ENCODE measurements at places on chromosomes 7 and 10. TPM values are rescaled to one million over a fixed set of nuclear protein-coding genes. Genes with fewer than 3 reads are reported as not detected.

TMEM139 gene
- total RNA-seq = 48.0 TPM

ODAD2 gene
- total RNA-seq = not detected

MPP7 gene
- 21.8 TPM for total RNA-seq

NPC1L1 gene
- not detected for total RNA-seq

SPDYE6 gene
- total RNA-seq = not detected

CYP2C18 gene
- 17.2 TPM for total RNA-seq

LEP gene
- total RNA-seq = not detected

TRIM50 gene
- not detected for total RNA-seq

PDGFA gene
- total RNA-seq = 120 TPM

HBP1 gene
- total RNA-seq = 89.6 TPM

IL2RA gene
- not detected for total RNA-seq

ASZ1 gene
- not detected for total RNA-seq

AS3MT gene
- not detected for total RNA-seq

AOC1 gene
- 265 TPM for total RNA-seq

PTN gene
- 4.0 TPM for total RNA-seq

AMPH gene
- 6.6 TPM for total RNA-seq

GNGT1 gene
- total RNA-seq = not detected

NPTX2 gene
- total RNA-seq = 3.4 TPM

SLC18A3 gene
- 1.5 TPM for total RNA-seq

GIMAP4 gene
- 37.6 TPM for total RNA-seq

MRPL43 gene
- 82.6 TPM for total RNA-seq

HMX2 gene
- 0.64 TPM for total RNA-seq

LRRC18 gene
- total RNA-seq = not detected

CREB3L2 gene
- 16.4 TPM for total RNA-seq

POLL gene
- 89.8 TPM for total RNA-seq

CNPY1 gene
- total RNA-seq = not detected

ADIRF gene
- 194 TPM for total RNA-seq

GLI3 gene
- 6.0 TPM for total RNA-seq

IKZF1 gene
- 48.4 TPM for total RNA-seq
